Epithelial cell of proximal tubule (primary cell): ENCODE measurements at places on chromosomes 6 and 20. TPM values are rescaled to one million over a fixed set of nuclear protein-coding genes. Genes with fewer than 3 reads are reported as not detected.

SMPD2 gene
- 9.1 and 9.6 TPM in 2 replicates for total RNA-seq

PHACTR3 gene
- 0.06 and 0.51 TPM in 2 replicates for total RNA-seq

OPRM1 gene
- total RNA-seq, result not detected in 2 replicates

SLC2A4RG gene
- 91.5 and 91.9 TPM in 2 replicates for total RNA-seq

ADGB gene
- total RNA-seq, result not detected in 2 replicates

CALHM6 gene
- total RNA-seq, result 0.35 and 4.8 TPM in 2 replicates

SSTR4 gene
- total RNA-seq, result not detected in 2 replicates

TSPO2 gene
- total RNA-seq, result not detected in 2 replicates

RWDD2A gene
- 1.6 and 2.8 TPM in 2 replicates for total RNA-seq

PI3 gene
- total RNA-seq, result not detected in 2 replicates

RIMS4 gene
- total RNA-seq, result 0.07 TPM in 1 of 2 replicates, not detected in the other

SYCP2L gene
- 1.4 and 3.4 TPM in 2 replicates for total RNA-seq

BAK1 gene
- total RNA-seq, result 17.9 and 18.6 TPM in 2 replicates

NKX2-4 gene
- not detected in 2 replicates for total RNA-seq

PPP1R3D gene
- total RNA-seq, result 3.7 and 5.1 TPM in 2 replicates

NMBR gene
- total RNA-seq, result not detected in 2 replicates

SLC22A3 gene
- total RNA-seq, result 2.2 and 4.2 TPM in 2 replicates

PTPRK gene
- total RNA-seq, result 41.5 and 42.5 TPM in 2 replicates

BHLHE23 gene
- not detected in 2 replicates for total RNA-seq

MACROD2 gene
- 0.23 and 0.51 TPM in 2 replicates for total RNA-seq

OOEP gene
- total RNA-seq, result not detected in 2 replicates

F13A1 gene
- total RNA-seq, result 5.4 TPM in 1 of 2 replicates, not detected in the other

ZNF311 gene
- total RNA-seq, result 0.52 and 0.65 TPM in 2 replicates

PKHD1 gene
- total RNA-seq, result 1.7 and 1.9 TPM in 2 replicates

GPX5 gene
- not detected in 2 replicates for total RNA-seq

FAM209B gene
- not detected in 2 replicates for total RNA-seq

CNKSR3 gene
- 10.3 and 12.4 TPM in 2 replicates for total RNA-seq

NTSR1 gene
- total RNA-seq, result 0.29 TPM in 1 of 2 replicates, not detected in the other

BLCAP gene
- 21.1 and 25.3 TPM in 2 replicates for total RNA-seq

LZTS3 gene
- 3.1 and 15.8 TPM in 2 replicates for total RNA-seq

ACAT2 gene
- total RNA-seq, result 38.3 and 110 TPM in 2 replicates

TBX18 gene
- 0.23 and 1.9 TPM in 2 replicates for total RNA-seq

GPLD1 gene
- 0.51 and 0.75 TPM in 2 replicates for total RNA-seq

PIGT gene
- total RNA-seq, result 59.9 and 71.0 TPM in 2 replicates

OR2J1 gene
- not detected in 2 replicates for total RNA-seq

APOBEC2 gene
- not detected in 2 replicates for total RNA-seq

PPP1R14C gene
- total RNA-seq, result 26.3 and 27.0 TPM in 2 replicates

MARCKS gene
- total RNA-seq, result 133 and 177 TPM in 2 replicates

PGC gene
- total RNA-seq, result not detected in 2 replicates

CRISP3 gene
- total RNA-seq, result not detected in 2 replicates

IP6K3 gene
- 0.40 and 0.65 TPM in 2 replicates for total RNA-seq

HNF4A gene
- not detected in 2 replicates for total RNA-seq

RHAG gene
- not detected in 2 replicates for total RNA-seq

C6orf58 gene
- total RNA-seq, result not detected in 2 replicates

CCR6 gene
- not detected in 2 replicates for total RNA-seq

ELOVL2 gene
- 1.3 and 1.4 TPM in 2 replicates for total RNA-seq

HAO1 gene
- total RNA-seq, result not detected in 2 replicates

HLA-E gene
- total RNA-seq, result 56.9 and 93.3 TPM in 2 replicates

RFX6 gene
- not detected in 2 replicates for total RNA-seq

PROKR2 gene
- total RNA-seq, result not detected in 2 replicates

TBC1D32 gene
- 3.6 and 4.1 TPM in 2 replicates for total RNA-seq

MRPS18A gene
- total RNA-seq, result 56.4 and 68.9 TPM in 2 replicates

TP53TG5 gene
- not detected in 2 replicates for total RNA-seq

MCCD1 gene
- not detected in 2 replicates for total RNA-seq

SLC17A1 gene
- total RNA-seq, result not detected in 2 replicates

IGF2R gene
- 50.3 and 50.8 TPM in 2 replicates for total RNA-seq

TULP4 gene
- total RNA-seq, result 25.4 and 25.8 TPM in 2 replicates
